ENCODE measurements at places on chromosomes 5 and 9. TPM values are rescaled to one million over a fixed set of nuclear protein-coding genes. Genes with fewer than 3 reads are reported as not detected.

DNA sequence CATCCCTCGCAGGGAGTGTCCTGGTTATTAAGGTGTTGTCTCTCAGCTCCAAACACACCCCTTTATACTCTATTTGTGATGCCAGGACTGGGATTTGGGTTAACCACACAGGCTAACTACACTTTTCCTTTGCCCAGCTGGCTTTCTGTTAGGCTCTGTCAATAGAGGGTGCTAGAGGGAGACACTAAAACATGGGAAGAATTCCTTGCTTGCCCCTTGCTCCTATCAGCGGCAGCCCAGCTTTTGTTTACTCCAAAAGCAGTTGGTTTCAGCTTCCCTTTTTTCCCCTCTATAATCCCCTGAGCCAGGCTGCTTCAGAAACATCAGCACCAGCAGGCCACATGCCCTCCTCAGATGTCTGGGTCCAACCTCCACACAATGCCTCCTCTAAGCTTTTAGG lies 297.1 kb downstream of the KCTD16 start:
- DNase-seq: peak; percentile 58

- peak; percentile 42 for DNase-seq
Measured at GRCh38 chr9:114216081-114216480, 60.7 kb downstream of the COL27A1 start.

DNA sequence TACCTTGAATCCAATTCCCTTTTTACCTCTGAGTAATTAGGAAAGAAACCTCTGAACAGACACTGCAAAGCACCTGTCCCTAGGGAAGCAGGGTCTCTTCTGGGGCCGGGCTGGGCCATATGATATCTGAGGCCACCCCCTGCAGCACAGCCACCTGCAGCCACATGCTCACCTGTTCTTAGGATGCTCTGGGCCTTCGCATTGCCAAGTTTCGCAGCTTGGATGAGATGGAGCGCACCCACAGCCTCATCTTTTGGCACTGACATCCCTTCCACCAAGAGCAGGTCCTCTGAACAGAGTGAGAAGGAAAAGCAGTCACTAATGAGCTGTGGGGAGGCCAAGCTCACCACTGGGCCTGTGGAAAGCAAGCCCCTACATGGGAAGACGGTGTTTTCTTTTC lies 27.3 kb downstream of the CLTA start:
- DNase-seq: no peak

GRCh38 chr9:6173914-6174313 lies 41.7 kb upstream of the IL33 start:
- DNase-seq: no peak

- DNase-seq: no peak
Measured at GRCh38 chr5:163631856-163632255, 126.4 kb downstream of the MAT2B start.

- peak; percentile 28 for DNase-seq
Measured at GRCh38 chr5:80937584-80938356, 22.4 kb upstream of the RASGRF2 start.

DNA sequence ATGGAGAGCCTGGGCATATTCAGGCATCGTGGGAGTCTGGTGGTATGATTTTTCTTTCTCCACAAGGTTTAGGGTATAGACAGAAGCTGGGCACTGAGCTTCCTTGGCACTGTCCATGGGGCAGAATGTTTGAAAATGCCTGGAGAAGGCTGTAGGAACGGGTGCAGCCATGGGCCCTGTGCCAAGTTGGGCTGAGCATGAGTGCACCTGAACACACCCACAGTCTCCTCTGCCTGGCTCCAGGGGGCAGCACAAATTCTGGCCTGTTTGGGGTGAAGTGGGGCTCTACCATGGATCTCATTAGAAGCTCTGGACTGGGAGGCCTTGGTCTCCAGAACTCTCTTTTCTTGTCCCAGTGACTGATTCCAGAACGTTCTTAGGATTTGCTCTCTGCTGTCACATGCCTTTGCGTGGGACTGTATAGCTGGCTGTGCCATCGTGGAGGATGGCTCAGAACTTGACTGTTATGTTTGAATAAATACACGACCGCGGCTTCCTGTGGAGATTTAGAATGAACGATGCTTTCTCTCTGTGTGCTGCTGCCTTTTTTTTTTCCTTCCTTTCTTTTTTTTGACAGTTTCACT lies 229.8 kb downstream of the FANCC start:
- DNase-seq: peak; percentile 7

DNA sequence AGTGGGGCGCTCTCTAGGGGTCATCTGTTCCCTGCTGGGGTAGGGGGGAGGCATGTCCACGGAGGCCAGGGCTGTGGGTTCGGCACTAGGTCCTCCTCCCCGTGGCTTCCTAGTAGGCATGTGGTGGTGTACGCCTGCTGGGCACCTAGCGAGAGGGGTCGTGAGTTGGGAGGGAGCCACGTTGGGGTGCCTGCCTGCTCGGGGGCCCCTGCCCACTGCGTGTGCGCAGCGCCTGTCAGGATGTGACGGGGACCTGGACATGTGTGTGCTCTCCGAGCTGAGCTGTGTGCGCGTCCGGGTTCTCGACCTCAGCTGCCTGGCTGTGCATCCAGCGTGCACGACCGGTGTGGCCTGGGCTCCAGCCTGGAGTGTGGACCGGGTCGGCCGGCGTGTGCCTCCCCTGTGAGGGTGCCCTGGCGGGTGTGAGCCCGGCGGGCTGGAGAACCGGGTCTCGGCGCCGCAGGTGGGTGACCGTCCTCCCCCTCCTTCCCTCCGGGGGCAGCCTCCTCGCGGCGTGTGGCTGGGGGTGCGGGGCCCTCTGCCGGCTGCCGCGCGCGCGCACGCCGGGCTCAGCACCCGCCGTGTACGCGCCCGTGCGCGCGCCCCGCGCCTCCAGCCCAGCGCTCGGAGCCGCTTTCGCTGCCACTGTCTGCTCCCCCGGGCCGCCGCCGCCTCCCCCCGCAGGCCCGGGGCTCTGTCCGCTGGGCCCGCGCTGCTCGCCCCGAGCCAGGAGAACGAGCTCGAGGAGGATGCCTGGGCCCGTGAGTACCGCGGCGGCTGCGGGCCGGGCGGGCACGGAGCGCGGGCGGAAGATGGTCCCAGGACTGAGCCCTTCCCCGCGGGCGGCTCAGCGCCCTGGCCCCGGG lies at the start of gene PRR7:
Gene PRR7 (plus strand): TSS at position 615 of the 866 bp plus-strand sequence. CDS start 8,254 bp downstream, outside the sequence.
- DNase-seq: peak; percentile 48

DNA sequence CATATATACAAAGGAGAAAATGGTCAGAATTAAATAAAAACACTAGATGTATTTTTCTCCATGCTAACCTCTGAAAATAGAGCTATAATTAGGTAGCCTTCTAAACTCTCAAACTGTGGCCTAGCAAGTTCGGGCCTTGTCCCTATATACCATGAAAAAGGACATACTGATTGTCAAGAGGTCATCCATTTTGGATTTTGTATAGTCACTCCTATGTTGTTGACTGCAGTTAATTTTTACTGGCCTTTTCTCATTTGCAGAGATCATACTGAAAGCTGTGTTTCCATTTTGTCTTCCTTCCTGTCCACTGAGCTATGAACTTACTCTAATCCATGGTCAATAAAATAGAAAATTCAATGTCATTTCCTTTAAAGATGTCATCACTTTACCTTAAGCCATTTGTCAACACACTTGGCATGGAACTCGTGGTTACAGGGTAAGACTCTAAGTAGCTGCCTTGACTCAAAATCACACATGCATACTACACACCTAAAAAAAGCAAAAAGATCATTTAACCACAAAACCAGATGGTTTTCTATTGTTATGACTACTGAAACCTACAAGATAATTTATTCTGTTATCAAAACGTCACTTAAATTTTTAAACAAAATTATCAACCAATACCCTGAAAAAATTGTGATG lies 58.0 kb downstream of the RNF38 start:
- DNase-seq: no peak

- DNase-seq: no peak
Measured at GRCh38 chr5:128384068-128384467, 154.0 kb downstream of the FBN2 start.

DNA sequence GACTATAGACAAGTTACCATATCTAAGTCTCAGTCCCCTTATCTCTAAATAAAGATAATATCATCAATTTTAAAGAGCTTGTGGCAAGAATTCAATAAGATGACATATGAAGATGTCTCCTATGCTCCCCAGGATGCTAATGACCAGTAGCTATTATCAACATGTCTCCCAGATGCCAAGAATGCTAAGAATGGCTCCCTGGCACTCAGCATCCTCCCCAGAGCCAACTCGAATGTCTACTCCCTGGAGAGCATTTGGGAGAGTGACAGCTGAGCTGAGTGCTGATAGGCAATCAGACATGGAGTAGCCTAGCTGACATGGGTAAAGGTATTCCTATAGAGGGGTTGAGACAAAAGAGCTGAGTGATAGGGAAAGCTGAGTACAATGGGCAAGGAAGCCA lies 15.9 kb downstream of the P4HA2 start:
- DNase-seq: no peak

DNA sequence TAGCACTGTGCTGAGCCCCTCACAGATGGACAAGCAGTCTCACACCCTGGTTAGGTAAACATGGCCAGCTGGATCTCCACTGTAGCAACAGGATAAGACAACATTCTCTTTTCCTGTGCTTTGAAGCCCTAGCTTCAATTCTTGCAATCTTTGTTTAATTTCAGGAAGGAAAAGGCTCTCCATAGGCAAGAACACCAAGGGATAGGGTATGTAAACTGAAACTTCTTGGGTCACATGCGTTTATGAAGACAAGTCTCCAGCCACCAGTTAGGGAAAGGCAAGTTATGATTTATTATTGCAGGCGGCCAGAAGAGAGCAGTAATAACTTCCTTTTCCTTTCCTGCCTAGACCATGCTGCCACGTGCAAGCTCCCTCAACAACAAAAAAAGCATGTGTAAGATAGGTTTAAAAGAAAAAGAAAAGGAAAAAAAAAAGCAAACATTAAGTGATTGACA lies 50.1 kb upstream of the POU5F2 start:
- no peak for DNase-seq

- DNase-seq: no peak
Measured at GRCh38 chr5:102294886-102295395, 1.1 kb downstream of the SLCO4C1 start.

GRCh38 chr9:128995791-128996190 lies 32.3 kb downstream of the SH3GLB2 start:
- no peak for DNase-seq

DNA sequence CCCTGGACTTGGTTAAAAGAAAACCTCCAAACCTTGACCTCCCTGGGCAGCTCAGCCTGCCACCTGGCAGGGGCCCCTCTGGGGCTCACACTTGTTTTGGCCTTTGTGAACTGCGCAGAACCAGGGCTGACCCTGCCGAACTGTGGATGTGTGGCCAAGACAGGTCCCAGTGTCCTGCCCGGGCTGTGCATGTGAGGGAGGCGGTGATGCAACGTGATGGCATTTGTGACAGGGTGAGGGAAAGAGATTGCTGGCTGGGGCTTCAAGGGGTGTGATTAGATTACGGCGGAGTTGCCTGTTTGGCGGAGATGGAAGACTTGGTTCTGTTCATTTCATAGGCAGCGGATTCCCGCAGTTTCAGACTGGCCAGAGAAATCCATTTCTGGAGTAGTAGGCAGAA lies 30.4 kb upstream of the NKX2-5 start:
- no peak for DNase-seq

GRCh38 chr5:118968406-118968911 lies 19.9 kb downstream of the DTWD2 start:
- no peak for DNase-seq

- DNase-seq: no peak
Measured at GRCh38 chr9:36448017-36448416, 47.9 kb upstream of the RNF38 start.

DNA sequence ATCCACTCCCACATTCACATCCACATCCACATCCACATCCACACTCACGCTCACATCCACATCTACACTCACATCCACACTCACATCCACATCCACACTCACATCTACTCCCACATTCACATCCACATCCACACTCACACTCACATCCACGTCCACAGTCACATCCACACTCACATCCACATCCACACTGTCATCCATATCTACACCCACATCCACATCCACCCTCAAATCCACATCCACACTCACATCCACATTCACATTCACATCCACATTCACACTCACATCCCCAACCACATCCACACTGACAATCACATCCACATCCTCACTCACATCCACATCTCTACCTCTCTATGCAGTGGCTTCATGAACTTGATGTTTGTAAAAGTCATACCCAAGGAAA lies 190.5 kb downstream of the IRX1 start:
- DNase-seq: no peak

- DNase-seq: no peak
Measured at GRCh38 chr5:135220394-135221186, 178.4 kb downstream of the MACROH2A1 start.

DNA sequence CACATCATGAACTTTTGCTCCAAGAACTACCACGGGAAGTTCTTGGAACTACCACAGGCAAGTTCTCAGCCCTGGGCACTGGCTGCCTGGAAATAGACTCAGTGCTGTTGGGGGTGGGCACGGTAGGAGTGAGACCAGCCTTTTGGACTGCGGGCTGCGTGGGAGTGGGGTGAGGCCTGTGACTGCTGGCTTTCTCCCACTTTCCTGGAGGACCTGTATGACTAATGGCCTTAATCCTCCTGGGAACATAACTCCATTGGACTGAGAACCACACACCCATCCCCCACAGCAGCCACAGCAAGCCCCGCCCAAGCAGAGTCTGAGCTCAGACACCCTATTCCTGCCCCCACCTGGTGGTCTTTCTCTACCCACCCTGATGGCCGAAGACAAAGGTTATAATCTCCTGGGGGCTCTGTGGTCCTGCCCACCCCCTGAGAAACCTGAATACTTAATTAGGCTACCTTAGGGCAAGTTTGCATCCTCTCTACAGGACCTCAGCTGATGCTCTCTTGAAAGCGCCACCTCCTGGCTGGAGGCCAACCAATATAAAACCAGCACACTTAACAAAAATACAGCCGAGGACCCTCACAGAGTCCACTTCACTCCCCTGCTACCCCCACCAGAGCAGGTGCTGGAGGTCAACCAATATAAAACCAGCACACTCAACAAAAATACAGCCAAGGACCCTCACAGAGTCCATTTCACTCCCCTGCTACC lies 112.6 kb downstream of the CACNA1B start:
- DNase-seq: no peak

DNA sequence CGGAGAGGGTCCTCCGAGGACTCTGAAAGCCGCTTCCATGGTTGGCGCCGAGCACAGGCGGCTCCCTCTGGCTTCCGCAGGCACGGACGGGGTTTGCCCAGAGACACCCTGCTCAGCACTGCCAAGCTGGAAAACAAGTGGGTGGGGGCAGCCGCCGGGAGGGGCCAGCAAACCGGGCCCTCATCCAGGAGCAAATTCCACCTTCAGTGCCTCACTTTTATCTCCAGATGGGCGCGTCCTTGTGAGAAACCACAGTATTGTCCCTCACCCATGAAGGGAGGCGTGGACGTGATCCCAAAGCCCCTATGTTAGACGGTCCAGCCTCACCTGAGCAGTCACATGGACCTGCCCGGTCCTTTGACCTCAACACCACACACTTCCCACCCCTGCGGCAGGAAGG lies 29.0 kb downstream of the MED10 start:
- DNase-seq: no peak

ARRDC1 gene
- 15.9 TPM for total RNA-seq

IFNB1 gene
- total RNA-seq: not detected

RALGPS1 gene
- total RNA-seq: 0.68 TPM

IL33 gene
- not detected for total RNA-seq

SLC45A2 gene
- total RNA-seq: not detected

NEUROG1 gene
- not detected for total RNA-seq
